ENCODE measurements at places on chromosomes 11 and 22.
A peak's percentile ranks its signal among the peaks of the same experiment; 100 is the strongest.

- DNase-seq: no peak
- H3K27ac ChIP-seq: no peak overlapping the region
- H3K4me3 ChIP-seq: no peak overlapping the region
- no peaks in the 10 kb centered on the region for H3K36me3 ChIP-seq
- peaks cover 67% of the 10 kb centered on the region for H3K27me3 ChIP-seq
- peaks cover 3% of the 10 kb centered on the region for H3K4me1 ChIP-seq
Observed at GRCh38 chr11:62266558-62266957, 3.4 kb upstream of the SCGB2A2 start.

DNA sequence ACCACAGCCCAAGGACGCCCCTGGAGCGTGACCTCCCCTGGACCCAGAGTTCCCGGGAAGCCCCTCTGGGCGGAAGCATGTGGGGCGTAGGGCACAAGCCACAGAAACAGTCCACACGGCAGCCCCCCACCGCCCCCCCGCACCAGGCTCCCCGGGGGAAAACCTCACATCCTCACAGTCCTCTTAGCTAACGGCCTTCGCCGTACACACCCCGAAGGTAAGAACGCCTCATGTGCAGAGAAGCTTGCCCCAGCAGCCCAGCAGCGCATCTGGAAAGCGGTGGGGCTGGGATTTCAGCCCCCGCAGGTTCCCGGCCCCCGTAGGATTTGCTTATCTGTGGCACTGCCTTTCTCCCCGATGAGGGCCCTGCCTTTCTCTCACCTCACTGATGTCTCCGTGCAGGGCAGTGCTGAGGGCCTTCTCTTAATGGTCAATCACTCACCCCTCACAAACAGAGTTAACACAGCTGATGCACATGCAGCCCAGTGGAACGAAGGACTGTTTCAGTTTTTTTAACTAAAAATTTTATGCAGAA is 309.2 kb downstream of the BRD1 start:
- peaks cover 15% of the 10 kb centered on the region for H3K27me3 ChIP-seq
- H3K4me3 ChIP-seq: no peak overlapping the region
- no peaks in the 10 kb centered on the region for H3K36me3 ChIP-seq
- H3K4me1 ChIP-seq: peaks cover 30% of the 10 kb centered on the region
- H3K27ac ChIP-seq: no peak overlapping the region

DNA sequence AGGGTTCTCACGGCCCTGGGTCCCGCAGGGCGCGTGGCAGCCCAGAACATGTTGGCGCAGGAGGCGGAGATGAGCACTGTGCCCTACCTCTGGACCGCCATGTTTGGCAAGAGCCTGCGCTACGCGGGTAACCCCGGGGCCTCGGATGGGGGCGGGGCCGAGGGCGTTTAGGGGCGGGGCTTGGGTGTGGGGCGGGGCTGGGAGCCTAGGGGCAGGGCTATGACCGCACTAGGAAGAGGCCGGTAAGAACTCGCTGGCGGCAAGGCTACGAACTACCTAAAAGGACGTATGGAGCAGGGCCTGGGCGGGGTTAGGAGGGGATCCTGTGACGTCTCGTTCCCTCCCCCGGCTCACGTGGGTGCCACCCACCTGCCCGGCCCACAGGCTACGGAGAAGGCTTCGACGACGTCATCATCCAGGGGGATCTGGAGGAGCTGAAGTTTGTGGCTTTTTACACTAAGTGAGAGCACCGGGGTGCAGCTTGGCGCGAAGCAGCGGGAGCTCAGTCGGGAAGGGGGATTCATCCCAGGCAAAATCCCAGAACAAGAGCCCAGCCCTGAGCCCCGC is 2.8 kb upstream of the LZTR1 start:
- H3K36me3 ChIP-seq: no peaks in the 10 kb centered on the region
- peak overlapping the region; percentile 95 for H3K27ac ChIP-seq
- H3K4me1 ChIP-seq: peaks cover 45% of the 10 kb centered on the region
- peak; percentile 50 for DNase-seq
- peak overlapping the region; percentile 89 for H3K4me3 ChIP-seq

DNA sequence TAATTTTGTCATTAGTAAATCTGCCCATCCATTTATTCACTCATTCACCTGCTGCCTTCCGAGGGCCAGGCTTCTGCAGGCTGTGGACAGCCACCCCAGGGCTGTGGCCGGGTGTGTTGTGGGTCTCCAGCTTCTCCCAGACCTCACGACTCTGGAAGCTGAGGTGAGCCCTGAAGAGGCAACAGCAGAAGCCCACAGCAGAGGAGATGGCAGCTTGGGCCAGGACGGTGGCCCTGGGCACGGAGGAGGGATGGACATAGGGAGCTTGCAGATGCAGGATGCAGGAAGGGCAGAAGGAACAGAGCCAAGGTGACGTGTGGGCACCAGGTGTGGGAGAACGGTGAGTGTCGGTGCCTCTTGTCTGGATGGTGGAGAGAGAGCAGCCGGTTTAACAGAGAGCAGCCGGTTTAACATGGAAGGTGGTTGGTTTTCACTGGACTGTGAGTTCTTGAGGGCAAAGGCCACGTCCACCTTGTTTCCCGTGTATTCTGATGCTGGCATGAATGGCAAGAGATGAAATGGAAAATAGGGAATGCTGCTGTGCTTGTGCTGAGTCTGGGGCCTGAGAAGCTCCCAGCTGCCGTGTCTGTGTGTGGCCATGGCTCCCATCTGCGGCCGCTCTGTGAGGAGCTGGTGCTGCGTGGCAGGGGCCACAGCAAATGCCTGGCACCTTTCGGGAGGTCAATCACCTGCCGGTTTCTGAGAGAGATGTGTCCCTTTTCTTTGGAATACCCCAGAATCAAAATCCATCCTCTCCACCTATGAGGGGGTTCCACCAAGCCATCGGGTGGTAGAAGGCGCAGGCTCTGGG is 669.9 kb downstream of the BRD1 start:
- no peak overlapping the region for H3K27ac ChIP-seq
- H3K36me3 ChIP-seq: no peaks in the 10 kb centered on the region
- no peaks in the 10 kb centered on the region for H3K27me3 ChIP-seq
- DNase-seq: no peak
- peaks cover under 1% of the 10 kb centered on the region for H3K4me1 ChIP-seq

DNA sequence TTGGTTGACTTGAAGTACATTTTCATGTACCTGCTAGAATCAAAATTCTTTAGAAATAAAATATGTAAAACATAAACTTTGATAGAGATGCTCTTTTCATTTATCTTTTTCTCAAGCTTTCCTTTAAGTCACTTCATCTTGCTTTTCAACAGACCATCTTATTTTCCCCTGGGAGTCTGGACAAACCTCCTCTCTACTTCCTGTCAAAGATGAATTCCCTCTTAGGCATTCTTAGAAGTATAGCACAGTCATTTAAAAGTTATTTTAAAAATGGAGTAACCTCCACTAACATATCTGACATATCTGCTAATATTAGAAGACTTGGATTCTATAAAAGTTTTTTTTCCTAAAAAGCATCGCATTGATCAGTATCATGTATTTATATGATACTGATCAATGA is 84.8 kb upstream of the PAX6 start:
- H3K4me3 ChIP-seq: no peak overlapping the region
- H3K27me3 ChIP-seq: peaks cover 16% of the 10 kb centered on the region
- H3K27ac ChIP-seq: no peak overlapping the region
- no peaks in the 10 kb centered on the region for H3K4me1 ChIP-seq
- no peak for DNase-seq

GRCh38 chr22:36743011-36743410 is 32.9 kb downstream of the IFT27 start:
- H3K27me3 ChIP-seq: peaks cover 31% of the 10 kb centered on the region
- DNase-seq: no peak

GRCh38 chr22:32764330-32765131 is 37.0 kb upstream of the TIMP3 start:
- H3K4me1 ChIP-seq: peaks cover 40% of the 10 kb centered on the region
- H3K27me3 ChIP-seq: no peaks in the 10 kb centered on the region
- peak overlapping the region; percentile 88 for H3K27ac ChIP-seq
- peak overlapping the region; percentile 75 for H3K4me3 ChIP-seq

GRCh38 chr22:36745301-36745995 is 30.5 kb downstream of the IFT27 start:
- DNase-seq: no peak
- no peaks in the 10 kb centered on the region for H3K4me1 ChIP-seq
- H3K36me3 ChIP-seq: no peaks in the 10 kb centered on the region
- no peak overlapping the region for H3K27ac ChIP-seq

- H3K4me1 ChIP-seq: peaks cover 49% of the 10 kb centered on the region
- H3K36me3 ChIP-seq: no peaks in the 10 kb centered on the region
- H3K27ac ChIP-seq: no peak overlapping the region
- H3K27me3 ChIP-seq: no peaks in the 10 kb centered on the region
- DNase-seq: no peak
- H3K4me3 ChIP-seq: no peak overlapping the region
Observed at GRCh38 chr11:132910011-132910760, 622.1 kb downstream of the OPCML start.

GRCh38 chr22:49151256-49152126 is 676.2 kb downstream of the BRD1 start:
- no peaks in the 10 kb centered on the region for H3K36me3 ChIP-seq
- H3K4me3 ChIP-seq: no peak overlapping the region
- H3K27me3 ChIP-seq: no peaks in the 10 kb centered on the region

GRCh38 chr11:2198621-2199365 is 27.2 kb upstream of the TH start:
- DNase-seq: no peak
- H3K4me1 ChIP-seq: peaks cover 10% of the 10 kb centered on the region
- H3K27me3 ChIP-seq: peaks cover 12% of the 10 kb centered on the region

DNA sequence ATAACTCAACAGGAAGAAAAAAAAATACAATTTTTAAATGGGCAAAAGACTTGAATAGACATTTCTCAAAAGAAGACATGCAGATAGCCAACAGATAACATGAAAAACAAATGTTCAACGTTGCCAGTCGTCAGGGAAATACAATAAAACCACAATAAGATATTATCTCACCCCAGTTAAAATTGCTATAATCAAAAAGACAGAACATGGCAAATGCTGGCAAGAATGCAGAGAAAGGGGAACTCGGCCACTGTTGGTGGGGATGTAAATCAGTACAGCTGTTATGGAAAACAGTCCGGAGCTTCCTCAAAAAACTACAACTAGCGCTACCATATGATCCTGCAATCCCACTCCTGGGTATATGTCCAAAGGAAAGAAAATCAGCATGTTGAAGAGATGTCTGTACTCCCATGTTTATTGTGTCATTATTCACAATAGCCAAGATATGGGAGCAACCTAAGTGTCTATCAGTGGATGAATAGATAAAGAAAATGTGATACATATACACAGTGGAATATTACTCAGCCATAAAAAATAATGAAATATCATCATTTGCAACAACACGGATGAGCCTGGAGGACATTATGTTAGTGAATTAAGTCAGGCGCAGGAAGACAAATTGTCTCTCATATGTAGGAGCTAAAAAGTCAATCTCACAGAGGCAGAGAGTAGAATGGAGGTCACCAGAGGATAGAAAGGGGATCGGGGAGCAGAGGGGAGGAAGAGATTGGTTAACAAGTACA is 12.2 kb upstream of the CYTH4 start:
- peaks cover 3% of the 10 kb centered on the region for H3K36me3 ChIP-seq
- peaks cover 27% of the 10 kb centered on the region for H3K27me3 ChIP-seq
- no peak overlapping the region for H3K27ac ChIP-seq
- DNase-seq: no peak

DNA sequence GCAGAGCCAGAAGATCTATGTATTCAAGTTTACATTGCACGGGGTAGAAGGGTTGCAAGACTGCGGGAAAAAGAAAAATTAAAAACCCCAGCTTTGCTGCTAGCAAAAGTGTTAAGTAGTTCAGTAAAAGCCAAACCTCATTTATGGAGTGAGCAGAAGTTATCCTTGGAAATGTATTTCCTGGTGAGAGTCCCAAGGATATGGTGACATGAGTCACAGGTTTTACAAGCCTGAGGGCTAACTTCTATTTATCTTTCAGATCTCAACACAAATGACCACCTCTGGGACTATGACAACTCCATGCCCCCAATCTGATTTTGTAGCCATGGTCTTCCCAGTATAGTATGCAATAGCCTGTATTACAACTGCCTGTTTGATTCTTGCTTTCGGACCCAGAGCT is 26.1 kb downstream of the ABTB2 start:
- H3K36me3 ChIP-seq: no peaks in the 10 kb centered on the region
- DNase-seq: no peak
- no peak overlapping the region for H3K4me3 ChIP-seq
- H3K27me3 ChIP-seq: peaks cover 8% of the 10 kb centered on the region

DNA sequence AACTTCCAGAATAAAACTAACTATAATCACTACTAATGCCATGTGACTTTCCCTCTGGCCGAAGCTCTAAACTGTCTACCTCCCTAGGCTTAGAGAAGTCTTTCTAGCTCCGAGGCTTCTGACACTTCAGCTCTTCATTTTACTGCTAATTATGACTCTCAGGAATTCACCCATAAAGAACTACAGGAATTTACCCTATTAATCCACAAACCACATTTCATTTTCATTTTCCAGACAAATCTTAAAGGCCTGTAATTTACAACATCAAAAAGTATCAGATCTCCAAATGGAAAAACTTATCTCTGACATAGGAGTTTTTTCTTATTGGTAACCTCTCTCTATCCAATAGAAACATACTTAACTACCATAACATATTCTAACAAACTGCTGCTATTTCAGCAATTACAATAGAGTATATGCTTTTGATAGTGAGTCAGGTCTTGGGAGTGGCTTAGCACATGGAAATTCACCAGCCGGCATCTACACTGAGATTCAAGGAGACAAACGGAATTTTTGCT is 33.4 kb downstream of the MRTFA start:
- H3K27me3 ChIP-seq: no peaks in the 10 kb centered on the region
- DNase-seq: no peak
- no peak overlapping the region for H3K27ac ChIP-seq
- no peaks in the 10 kb centered on the region for H3K36me3 ChIP-seq
- peaks cover 37% of the 10 kb centered on the region for H3K4me1 ChIP-seq
- no peak overlapping the region for H3K4me3 ChIP-seq

DNA sequence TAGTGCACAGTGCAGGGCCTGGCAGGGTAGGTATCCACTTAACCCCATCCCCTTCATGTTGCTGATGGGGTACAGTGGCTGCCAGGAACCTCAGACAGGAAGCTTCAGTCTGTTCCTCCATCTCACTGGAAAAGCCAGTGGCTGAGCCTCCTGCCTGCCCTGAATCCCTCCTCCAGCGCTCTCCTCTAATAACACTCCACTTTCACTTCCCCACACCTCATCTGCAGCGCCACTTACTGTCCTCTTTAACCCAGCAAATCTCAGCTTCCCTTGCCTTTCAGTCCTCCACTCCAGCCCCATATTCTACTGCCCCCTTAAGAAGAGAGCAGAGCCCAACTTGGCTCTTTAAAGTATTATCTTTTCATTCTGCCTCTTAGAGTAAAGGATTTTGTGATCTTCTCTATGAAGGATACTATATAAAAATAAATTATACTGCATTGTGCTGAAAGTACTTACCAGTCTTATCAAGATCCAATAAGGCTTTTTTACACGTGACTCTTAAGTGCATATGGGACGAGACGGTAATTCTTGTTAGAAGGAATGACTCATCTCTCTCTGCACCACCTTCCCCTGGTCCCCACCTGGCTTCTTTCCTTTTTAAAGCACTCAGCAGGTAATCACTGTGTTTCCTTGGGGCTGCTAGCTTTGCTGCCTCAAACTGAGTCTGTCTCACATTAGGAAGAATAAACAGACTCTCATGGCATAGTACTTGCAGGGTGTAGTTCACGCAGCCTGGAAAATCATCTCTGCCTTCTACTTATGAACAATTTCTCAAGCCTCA is 238.0 kb upstream of the NARS2 start:
- no peak overlapping the region for H3K4me3 ChIP-seq
- peaks cover 30% of the 10 kb centered on the region for H3K4me1 ChIP-seq
- no peaks in the 10 kb centered on the region for H3K27me3 ChIP-seq
- peak overlapping the region; percentile 68 for H3K27ac ChIP-seq
